ENCODE measurements at places on chromosomes 7 and 10.

DNA sequence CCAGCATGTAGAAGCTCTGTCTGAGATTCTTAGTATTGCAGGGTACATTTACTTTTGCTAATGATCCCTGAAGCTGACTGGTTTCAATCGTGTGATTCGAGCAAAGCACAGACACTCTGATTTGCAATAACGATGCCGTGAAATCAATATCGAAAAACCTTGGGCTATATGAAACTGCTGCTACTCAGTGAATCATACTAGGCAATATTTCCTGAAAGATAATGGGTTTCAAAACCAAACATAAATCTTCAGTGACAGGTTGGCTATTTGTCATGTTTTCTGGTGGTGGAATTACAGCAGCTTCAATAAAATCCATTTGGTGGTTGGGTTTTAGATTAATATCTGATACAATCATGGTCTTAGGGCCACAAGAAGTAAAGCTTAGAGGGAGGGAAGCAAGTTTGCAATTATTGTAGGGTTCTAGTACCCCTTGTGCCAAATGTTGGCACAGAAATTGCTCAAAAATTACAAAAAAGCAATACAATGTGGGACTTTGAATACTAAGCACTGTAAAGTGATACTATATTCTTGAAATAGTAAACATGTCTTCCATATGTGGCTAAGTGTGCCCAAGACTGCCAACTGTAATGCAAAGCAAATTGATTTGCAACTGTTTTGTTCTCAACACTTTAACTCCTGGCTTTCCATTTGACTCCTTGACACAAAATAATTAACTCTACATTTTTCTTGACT, 112.4 kb upstream of the JAZF1 start:
- DNase-seq: no peak

GRCh38 chr7:116284390-116284789, 74.1 kb downstream of the TES start:
- no peak for DNase-seq

DNA sequence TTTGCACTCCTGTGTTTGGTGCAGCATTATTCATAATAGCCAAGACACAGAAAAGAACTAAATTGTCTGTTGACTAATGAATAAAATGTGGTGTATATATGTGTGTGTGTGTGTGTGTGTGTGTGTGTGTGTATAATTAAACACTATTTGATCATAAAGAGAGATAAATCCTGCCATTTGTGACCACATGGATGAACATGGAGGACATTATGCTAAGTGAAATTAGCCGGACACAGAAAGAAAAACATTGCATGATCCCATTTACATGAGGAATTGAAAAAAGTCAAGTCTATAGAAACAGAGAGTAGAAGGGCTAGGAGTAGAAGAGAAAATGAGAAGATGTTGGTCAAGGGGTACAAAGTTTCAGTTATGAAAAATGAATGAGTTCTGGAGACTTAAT, 85.9 kb downstream of the ANK3 start:
- DNase-seq: no peak

- peak; percentile 93 for DNase-seq
Measured at GRCh38 chr7:21128062-21128817, 299.6 kb upstream of the SP4 start.

- no peak for DNase-seq
Measured at GRCh38 chr10:62724465-62724864, 80.1 kb upstream of the ADO start.

GRCh38 chr7:84666651-84667050, 472.1 kb upstream of the SEMA3A start:
- peak; percentile 6 for DNase-seq

DNA sequence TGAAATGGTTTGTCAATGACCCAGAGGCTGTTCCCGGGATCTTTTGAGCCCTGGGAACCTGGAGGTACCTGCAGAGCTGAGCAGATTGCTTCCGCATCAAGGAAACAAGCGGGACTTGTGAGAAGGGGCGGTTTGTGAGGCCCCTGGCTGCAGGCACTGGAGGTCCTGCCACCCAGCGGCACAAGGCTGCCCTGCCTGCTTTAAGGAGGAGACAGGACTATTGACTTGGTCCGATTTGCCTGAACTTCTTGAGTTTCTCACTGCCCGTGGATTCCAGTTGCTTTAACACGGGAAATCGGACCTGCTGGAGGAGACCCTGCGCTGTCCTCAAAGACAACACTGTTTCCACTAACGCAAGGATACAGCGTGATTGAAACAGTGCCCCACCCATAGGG, 130.1 kb downstream of the DNAJB6 start:
- DNase-seq: no peak

DNA sequence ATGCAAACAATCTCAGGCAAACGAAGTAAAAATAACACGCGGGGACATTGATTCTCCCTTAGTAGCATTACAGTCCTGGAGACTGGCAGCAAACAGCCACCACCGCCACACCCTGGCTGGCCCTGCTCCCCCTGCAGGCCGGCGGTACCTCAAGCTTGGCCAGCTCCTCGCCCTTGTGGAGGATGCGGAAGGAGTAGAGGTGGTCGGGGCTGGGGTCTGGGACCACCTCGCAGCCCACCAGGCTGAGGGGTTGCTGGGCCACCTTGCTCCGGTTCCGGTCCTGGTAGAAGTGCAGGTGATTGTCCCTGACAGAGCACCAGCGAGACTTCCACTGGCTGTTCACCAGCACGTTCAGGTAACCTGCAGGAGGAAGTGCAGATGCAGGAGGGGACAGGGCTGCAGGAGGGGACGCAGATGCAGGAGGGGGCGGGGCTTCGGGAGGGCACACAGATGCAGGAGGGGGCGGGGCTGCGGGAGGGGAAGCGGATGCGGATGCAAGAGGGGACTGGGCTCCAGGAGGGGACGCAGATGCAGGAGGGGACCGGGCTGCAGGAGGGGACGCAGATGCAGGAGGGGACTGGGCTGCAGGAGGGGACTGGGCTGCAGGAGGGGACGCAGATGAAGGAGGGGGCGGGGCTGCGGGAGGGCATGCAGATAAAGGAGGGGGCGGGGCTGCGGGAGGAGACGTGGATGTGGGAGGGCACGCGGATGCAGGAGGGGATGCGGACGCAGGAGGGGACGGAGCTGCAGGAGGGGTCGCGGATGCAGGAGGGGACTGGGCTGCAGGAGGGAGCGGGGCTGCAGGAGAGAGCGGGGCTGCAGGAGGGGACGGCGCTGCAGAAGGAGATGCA, 65.7 kb downstream of the VWA2 start:
- DNase-seq: no peak

GRCh38 chr7:51702673-51703072, 386.1 kb upstream of the COBL start:
- no peak for DNase-seq

- no peak for DNase-seq
Measured at GRCh38 chr7:85095366-85095765, 91.5 kb downstream of the SEMA3D start.

- no peak for DNase-seq
Measured at GRCh38 chr7:55065511-55066229, 46.9 kb downstream of the EGFR start.

GRCh38 chr7:13731643-13732042, 257.8 kb downstream of the ETV1 start:
- no peak for DNase-seq

DNA sequence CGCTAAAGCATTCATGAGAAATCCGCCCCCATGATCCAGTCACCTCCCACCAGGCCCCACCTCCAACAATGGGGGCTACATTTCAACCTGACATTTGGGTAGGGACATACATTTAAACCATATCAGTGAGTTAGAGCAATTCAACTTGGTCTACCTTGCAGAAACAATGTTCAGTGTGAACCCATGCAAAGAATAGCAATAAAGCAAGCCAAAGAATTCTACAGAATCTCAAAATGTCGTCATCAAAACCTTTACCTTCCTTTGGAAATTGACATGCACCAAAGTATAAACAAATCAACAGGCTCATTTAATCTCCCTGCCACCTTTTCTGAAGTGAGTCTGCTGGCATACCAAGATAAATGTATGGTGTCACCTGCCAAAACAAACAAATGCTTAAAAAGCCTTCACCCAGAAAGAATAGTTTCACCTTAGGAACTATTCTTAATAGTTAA, 68.8 kb upstream of the ABLIM1 start:
- no peak for DNase-seq

GRCh38 chr10:26780793-26781601, 79.8 kb downstream of the ABI1 start:
- DNase-seq: no peak

DNA sequence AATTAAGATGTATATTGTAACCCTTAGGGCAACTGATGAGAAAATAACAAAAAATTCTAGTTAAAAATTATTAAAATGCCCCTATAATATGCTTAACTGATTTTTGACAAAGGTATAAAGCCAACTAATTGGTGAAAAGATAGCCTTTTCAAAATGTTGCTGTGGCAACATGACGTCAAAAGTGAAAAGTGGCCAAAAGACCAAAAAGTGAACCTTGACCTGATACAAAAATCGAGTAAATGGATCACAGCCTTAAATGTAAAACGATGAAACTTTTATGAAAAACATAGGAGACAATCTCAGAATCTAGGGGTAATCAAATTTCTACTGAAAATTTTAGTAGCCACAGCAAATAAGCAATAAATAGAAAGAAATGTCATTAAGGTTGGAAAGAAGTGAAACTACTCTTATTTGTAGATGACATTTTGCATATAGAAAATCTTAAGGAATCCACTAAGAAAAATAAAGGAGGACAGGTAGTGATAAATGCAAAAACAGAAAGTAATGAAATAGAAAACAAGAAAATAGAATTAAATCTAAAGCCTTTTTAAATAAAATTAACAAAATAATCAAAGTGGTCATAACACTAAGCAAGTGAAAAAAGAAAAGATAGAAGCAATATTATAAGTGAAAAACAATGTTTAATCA, 285.6 kb downstream of the ADK start:
- no peak for DNase-seq

DNA sequence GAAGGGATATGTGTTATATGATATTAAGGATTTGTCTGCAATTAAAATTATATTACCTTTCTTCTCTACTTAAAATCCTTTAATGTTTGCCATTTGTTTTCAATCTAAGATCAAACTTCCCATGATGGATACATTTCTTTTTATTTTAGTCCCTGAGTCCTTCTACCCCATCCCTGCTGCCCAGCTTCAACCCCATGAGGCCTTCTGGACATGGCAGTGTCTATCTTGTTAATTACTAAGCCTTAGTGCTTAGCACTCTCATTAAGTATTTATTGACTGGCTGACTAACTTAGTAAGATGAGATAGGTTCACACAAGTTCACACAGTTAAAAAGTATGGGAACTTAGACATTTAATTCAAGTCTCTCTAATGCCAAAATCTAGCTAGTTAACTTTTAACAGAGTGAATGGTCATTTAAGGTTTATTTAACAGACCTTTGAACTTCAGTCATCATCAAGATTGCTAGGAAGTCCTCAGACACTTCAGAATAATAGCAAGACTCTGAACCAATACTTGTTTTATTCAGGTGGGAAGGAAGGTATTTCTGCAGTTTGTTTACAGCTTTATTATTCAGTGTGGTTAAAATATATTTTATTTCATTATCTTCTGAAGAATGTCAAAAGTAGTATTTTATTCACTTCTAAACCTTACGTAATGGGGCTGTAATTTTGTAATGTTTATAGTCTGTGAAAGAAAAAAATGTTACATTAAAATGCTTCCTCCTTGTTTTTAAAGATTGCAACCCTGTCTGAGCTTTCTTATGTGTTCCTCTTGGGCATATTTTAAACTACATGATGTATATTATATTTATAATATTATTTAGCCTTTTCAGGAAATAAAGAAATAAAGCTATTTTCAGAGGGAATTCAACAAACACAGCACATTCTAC, 848.9 kb downstream of the REEP3 start:
- no peak for DNase-seq

- no peak for DNase-seq
Measured at GRCh38 chr7:114341648-114342047, 73.0 kb upstream of the FOXP2 start.

- DNase-seq: no peak
Measured at GRCh38 chr10:86287966-86288579, 78.5 kb downstream of the GRID1 start.

GRCh38 chr7:156751319-156751718, 110.7 kb downstream of the RNF32 start:
- DNase-seq: no peak

- DNase-seq: no peak
Measured at GRCh38 chr7:23002698-23003097, 11.2 kb downstream of the HYCC1 start.

GRCh38 chr10:69869291-69869961, 67.7 kb downstream of the COL13A1 start:
- no peak for DNase-seq

GRCh38 chr7:148753224-148753623, 54.5 kb downstream of the CUL1 start:
- no peak for DNase-seq

DNA sequence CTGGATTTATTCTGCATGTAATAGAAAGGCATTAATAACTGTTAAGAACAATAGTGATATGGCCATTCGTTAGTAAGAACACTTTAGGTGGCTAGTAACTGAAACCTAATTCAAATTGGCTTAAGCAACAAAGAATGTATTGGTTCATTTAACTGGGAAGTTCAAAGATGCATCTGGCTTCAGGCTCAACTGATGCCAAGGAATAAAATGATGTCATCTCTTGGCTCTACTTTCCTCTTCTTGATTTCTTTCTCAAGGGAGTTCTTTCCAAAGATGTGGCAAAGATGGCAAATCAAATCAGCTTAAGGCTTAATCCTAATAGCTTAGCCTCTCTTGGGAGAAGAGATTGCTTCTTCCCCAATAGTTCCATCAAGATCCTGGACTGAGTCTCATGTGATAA, 51.6 kb downstream of the PIK3CG start:
- no peak for DNase-seq

- DNase-seq: no peak
Measured at GRCh38 chr10:67050415-67050814, 124.6 kb downstream of the LRRTM3 start.

DNA sequence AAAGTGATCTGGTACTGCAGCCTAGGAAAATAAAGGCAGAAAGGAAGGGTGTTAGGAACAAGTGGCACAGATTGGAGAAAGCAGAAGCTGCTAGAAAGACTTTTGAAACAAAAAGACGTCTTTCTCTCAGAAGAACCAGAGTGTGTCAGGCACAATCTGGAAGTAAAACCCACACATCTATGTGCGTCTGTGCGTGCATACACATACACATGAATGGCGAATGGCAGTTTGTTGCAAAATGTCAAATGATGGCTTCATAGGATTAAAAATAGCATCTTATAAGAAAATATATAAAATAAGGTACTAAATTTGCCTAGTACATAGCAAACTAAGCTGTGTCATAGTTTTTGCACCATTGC, 246.3 kb downstream of the CDK14 start:
- no peak for DNase-seq

DNA sequence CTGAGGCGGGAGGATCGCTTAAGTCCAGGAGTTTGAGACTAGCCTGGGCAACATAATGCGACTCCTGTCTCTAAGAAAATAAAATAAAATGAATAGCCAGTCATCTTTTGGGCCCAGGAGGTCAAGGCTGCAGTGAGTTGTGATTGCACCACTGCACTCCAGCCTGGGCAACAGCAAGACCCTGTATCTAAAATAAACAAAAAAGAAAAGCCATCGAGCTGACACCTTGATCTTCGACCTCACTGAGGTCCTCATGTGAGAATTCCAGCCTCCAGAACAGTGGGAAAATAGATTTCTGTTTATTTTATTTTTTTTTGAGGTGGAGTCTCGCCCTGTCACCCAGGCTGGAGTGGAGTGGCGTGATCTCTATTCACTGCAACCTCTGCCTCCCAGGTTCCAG, 301.5 kb upstream of the GALNT17 start:
- DNase-seq: no peak

- no peak for DNase-seq
Measured at GRCh38 chr7:87934699-87935383, 790 bp downstream of the ADAM22 start.

Measured in NCI-H1417 treated with DMSO at 0.1 percent for 48 hours (cell line).